NCI-H1092 treated with DMSO at 0.1 percent for 48 hours (cell line): ENCODE measurements at places on chromosomes 5 and 9.

- no peak for DNase-seq
These were observed 10.9 kb upstream of the RNF145 start for GRCh38 chr5:159220206-159220605.

DNA sequence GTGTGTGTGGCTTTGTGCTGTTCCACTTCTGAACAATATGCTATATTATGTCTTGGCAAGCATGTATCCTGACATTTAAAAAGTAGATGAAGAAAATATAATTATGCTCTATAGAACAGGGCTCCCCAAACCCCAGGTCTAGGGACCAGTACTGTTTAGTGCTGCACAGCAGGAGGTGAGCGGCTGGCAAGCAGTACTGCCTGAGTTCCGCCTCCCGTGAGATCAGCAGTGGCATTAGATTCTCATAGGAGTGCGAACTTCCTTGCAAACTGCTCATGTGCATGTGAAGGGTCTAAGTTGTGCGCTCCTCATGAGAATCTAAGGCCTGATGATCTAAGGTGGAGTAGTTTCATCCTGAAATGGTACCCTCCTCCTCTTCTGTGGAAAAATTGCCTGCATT lies 979.1 kb upstream of the CTNND2 start:
- no peak for DNase-seq

DNA sequence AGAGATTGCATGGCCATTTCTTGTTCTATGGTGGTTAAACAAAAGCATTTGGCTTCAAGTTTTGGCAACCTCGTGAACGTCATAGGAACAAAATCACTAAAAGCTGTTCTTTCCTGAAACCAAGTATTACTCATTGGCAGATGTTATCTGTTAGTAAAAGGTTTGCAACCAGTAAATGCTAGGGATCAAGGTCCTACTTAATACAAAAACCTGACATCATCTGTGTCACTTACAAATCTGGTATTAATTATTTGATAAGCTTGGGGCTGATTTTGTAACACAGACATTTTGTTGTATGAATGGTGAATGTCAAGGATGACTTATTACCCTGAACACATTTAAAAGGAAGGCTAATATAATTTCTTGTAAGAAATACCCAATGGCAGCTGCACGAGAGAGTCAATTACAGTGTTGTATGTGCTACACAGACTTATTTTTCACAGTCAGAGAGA lies 486.4 kb upstream of the ZNF608 start:
- no peak for DNase-seq

- peak; percentile 26 for DNase-seq
These were observed 19.1 kb upstream of the KCNMB1 start for GRCh38 chr5:170408226-170408625.

DNA sequence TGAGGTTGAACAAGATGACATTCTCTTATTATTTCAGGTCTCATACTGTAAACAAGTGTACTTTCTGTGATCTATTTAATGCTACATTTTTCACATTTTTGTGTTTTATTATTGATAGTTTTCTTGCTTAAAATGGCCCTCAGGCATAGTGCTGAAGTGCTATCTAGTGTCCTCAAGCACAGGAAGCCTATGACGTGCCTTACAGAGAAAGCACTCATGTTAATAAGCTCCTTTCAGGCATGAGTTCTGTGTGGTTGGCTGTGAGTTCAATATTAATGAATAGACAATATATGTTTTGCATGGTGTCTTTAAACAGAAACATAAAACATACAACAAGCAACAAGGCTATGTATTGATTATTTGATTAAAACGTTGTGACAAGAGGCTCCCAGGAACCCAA lies 450.1 kb downstream of the PLK2 start:
- no peak for DNase-seq

- DNase-seq: no peak
These were observed 13.1 kb downstream of the IL7R start for GRCh38 chr5:35869685-35870277.

DNA sequence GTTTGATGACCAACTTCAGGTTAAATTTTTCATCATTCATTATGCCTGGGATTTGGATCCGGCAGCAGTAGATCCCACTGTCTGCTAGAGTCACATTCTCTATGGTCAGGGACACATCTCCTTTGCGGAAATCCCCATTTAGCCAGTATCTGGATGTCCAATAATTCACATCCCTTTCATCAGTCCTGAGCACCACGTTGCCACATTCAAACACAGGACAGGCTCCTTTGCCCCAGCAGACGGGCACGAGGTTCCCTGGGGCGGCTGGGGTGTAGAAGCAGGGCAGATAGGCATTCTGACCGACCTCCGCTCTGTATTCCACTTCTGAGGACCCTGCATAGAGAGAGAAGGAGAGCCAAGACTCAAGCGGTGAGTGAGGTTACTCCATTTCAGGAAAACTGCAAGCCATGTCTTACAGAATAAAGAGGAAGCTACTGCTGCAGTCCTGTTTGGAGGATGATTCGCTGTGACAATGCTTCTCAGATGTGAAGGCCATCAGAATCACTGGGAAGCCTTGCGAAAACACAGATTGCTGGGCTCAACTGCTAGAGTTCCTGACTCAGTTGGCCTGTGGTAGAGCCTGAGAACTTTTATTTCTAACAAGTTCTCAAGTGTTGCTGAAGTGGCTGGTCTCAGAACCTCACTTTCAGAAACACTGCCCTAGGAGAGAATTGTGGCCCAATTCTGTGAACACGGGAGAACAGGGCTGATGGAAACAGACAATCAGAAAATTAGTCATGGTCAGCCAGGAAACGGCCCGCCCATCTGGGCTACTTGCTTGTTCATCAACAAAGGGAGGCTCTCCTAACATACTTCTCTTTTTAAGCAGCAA lies 2.0 kb downstream of the HAVCR2 start:
- DNase-seq: no peak

- DNase-seq: no peak
These were observed 128.5 kb upstream of the STC2 start for GRCh38 chr5:173456751-173457171.

GRCh38 chr5:144427866-144428265 lies 257.2 kb downstream of the KCTD16 start:
- DNase-seq: no peak

- no peak for DNase-seq
These were observed 118.8 kb downstream of the GLIS3 start for GRCh38 chr9:4180907-4181605.

DNA sequence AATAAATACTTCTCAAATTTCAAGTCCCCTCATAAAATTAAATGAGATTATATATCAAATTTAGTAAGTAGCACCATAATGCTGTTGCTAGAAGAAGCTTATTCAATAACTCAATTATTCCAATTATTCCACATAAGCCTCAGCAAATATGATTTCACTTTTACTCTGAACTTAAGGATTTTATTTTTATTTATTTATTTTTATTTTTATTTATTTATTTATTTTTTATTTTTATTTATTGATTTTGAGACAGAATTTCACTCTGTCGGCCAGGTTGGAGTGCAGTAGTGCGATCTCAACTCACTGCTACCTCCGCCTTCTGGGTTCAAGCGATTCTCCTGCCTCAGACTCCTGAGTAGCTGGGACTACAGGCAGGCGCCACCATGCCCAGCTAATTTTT lies 1308.3 kb upstream of the CDH9 start:
- DNase-seq: no peak

- DNase-seq: no peak
These were observed 24.7 kb downstream of the SLC1A3 start for GRCh38 chr5:36631154-36631553.

GRCh38 chr9:35553670-35554543 lies 51.2 kb upstream of the TESK1 start:
- DNase-seq: peak; percentile 76

GRCh38 chr9:78397045-78397444 lies 100.1 kb downstream of the PSAT1 start:
- no peak for DNase-seq

GRCh38 chr9:80883826-80884579 lies 805.3 kb downstream of the TLE1 start:
- DNase-seq: peak; percentile 9
